ENCODE measurements at places on chromosomes 2 and 18.

GRCh38 chr18:73774811-73775509, 372.7 kb downstream of the FBXO15 start:
- DNase-seq = peak; percentile 29

GRCh38 chr2:230234845-230235244, 9.3 kb downstream of the SP140 start:
- peak; percentile 7 for DNase-seq

- no peak for DNase-seq
These were observed 213.9 kb downstream of the PTH2R start for GRCh38 chr2:208620487-208620978.

DNA sequence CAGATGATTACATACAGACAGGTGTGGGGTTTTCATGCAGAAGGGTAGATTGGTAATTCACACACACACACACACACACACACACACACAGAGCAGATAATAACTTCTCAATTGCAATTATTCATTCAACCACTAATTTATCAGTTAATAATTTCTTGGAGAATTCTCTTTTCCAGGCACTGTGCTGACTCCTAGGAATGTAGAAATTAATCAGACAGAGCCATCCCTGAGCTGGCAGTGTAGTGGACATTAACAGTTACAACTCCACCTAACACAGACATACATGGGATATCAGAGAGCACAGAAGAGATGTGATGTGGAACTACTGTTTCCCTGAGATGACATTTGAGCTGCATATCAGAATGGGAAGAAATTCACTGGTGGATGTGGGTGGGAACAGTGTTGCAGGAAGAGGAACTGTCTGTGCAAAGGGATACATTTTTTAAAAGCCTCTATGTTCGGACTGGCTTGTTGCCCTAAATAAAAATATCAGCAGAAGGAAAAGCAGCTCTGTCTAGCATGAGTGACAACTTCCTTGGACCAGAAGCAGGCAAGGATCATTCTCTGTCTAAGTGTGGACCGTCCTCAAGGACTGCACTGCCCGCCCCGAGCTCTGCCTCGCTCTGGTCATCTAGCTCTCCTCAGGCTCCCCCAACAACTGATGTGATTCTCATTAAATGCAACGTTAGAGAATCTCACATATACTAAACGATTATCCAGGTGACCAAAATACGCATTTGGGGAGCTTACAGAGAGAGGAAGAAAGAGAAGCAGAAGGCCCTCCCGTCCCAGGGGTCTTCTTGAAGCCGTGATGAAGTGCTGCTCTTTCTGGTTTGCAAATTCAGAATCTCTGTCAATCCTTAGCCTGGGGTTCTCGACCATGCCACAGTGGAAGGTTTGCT, 173.4 kb upstream of the TRIB2 start:
- no peak for DNase-seq

DNA sequence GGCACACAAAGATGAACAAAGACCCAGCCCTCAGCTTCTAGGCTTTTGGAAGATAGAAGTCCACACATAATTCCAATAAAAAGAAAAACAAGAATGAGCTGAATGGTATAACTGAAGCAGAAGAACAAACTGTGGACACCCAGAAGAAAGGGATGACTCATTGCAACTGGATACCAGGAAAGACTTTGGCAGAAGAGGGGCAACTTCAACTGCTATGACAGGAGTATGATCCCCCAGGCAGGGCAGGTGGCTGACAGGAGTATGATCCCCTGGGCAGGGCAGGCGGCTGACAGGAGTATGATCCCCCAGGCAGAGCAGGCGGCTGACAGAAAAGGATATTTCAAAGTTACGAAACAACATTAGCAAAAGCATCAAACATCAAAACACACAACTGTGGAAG, 21.6 kb downstream of the PID1 start:
- DNase-seq = no peak

GRCh38 chr2:240737512-240737911, 45.8 kb downstream of the AQP12A start:
- DNase-seq = no peak

- DNase-seq = peak; percentile 51
These were observed 27.7 kb upstream of the SEMA4C start for GRCh38 chr2:96897491-96898134.

DNA sequence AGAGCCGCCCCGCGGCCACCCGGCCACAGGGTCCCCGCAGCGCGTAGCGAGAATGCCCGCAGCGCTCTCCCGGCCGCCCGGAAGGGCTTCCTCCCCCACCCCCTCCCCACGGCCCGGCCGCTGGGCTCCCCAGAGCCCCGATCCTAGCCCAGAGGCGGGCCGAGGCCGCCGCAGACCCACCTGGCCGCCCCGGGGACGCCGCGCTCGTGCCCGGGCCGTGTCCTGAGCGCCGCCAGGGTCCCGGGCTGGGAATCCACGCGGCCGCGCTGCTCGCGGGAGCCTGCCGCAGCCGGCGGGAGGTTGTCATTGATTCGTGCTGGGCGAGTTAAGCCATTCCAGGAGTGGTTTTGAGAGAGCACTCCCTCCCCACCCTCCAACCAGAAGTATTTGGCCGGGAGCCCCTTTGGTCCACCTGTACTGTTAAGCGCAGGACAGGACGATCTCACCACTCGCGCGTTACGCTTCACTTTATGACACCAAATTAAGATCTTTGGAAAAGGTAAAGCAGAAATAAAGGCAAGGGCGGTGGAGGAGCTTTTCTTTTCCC, 206.4 kb upstream of the SMAD2 start:
- no peak for DNase-seq

GRCh38 chr2:217206016-217206725, 346.3 kb upstream of the TNP1 start:
- no peak for DNase-seq

DNA sequence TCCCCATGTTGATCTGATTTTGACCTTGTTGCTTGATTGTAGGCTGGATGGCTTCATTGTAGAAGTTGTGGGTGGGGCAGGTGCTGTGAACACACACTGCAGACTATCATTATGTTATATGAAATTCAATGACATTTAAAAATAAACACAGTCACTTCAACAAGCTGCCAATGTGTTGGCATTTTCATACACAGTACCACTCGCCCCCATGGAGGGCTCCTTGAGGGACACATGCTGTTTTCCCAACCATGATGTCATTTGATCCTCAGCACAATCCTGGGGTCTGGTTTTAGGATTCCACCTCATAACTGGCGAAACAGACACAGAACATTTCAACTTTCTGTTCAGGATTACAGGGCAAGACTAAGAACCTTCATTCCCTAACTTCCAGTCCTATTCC, 86.9 kb downstream of the ZCCHC2 start:
- no peak for DNase-seq

- no peak for DNase-seq
These were observed 52.6 kb downstream of the PTPRM start for GRCh38 chr18:7619676-7620075.

DNA sequence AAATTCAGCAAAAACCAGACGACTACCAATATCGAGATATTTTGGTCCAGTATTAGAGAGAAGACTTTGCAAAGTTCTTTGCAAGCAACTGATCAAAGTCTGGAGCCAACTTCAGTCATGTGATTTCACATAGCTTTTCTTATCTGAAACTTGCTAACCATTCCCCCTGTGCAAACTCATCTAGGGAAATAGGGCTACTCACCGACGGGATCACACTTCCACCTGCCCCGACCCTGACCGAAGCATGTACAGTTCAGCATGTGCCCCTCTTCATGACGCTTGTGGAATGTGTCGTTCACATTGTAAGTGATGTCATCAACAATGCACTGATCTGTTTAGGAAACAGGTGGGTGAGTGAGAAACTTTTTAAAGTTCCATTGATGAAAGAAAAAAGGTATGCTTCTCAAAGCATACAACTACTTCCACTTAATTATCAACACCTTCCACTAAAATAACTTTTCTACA, 15.4 kb downstream of the FN1 start:
- DNase-seq = peak; percentile 61

GRCh38 chr2:145957929-145958328, 1438.0 kb upstream of the ZEB2 start:
- peak; percentile 81 for DNase-seq

GRCh38 chr2:239640210-239640609, 239.4 kb upstream of the HDAC4 start:
- DNase-seq = no peak

- DNase-seq = no peak
These were observed 74.1 kb downstream of the MMADHC start for GRCh38 chr2:149513461-149513860.

GRCh38 chr2:229930656-229931055, 8.4 kb downstream of the FBXO36 start:
- no peak for DNase-seq

DNA sequence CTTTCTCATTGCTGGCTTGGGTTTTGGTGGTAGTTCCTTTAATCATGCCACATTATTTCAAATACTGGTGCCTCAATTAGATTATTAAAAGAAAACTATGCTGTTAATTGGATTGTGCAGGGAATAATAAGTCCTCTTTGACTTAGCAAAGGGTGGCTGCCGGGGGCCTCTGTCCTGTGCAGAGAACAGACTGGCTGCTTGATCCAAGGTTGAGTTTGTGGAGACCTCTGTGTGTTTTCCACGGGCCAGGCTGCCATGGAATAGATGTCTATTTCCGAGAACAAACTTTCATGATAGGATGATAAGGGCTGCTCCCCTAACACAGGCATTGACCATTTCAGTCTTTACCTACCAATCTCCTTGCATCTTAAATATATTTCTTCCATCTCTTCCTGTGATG, 30.4 kb upstream of the OTOS start:
- DNase-seq = no peak
